ENCODE measurements at places on chromosomes 5 and 9.

DNA sequence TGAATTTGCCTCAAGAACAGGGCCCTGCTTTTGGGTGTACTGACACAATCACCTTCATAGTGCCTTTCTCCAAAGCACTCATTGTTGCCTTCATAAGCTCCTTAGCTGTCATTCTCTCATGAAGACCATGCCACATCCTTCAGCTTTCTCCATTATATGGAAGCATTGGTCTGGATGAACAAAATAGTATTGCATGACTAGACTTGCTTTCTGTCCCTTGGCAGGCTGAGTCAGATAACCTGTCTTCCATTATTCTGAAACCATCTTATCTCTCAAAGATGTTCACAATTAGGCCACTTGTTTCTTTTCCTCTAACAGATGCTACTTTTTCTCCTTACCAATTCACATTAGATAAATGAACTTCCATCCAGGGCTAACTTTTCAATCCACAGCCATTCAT lies 297.9 kb downstream of the IRX1 start:
- DNase-seq: no peak

DNA sequence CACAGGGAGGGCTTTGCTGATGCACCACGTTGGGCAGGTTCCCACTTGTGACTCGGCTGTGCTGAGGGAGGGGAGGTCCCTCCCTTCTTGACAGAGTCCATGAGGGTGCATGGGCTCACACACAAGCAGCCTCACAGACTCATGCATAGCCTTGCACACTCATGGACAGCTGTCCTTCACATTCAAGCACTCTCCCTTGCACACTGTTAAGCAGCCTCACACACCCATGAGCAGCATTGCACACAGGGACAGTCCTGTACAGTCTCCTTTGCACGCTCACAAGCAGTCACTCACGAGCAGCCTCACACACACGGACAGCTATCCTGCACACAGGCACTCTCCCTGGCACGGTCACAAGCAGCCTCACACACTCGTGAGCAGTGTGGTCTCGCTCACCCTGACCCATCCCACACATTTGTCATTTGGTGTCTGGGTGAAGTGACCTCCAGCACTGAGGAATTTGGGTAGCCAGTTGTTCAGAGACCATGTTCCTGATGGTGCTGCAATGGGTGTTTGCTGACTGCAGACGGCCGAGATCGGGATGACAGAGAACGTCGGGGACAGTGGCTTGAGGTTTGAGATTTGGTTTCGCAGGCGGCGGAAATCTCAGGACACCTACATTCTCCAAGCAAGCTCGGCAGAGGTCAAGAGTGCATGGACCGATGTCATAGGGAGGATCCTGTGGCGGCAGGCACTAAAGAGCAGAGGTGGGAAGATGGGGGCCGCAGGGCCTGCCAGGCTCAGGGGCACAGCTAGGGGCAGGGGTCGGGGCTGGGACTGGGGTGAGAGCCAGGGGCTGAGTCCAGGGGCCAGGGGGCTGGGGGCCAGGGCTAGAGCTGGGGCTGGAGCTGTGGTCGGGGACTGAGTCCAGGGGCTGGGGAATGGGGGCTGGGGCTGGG lies 17.7 kb upstream of the LRRC14B start:
- DNase-seq: no peak

- DNase-seq: peak; percentile 4
These were observed at the start of gene FGF18 for GRCh38 chr5:171418982-171419687. Gene FGF18 (plus strand): TSS chr5:171419647. CDS start chr5:171420200, 553 bp downstream.

GRCh38 chr5:65244031-65244430 lies 237.7 kb downstream of the ADAMTS6 start:
- DNase-seq: no peak

GRCh38 chr9:109856785-109857184 lies 76.8 kb downstream of the PALM2AKAP2 start:
- DNase-seq: no peak

- DNase-seq: no peak
These were observed 18.0 kb downstream of the SUSD1 start for GRCh38 chr9:112157087-112157486.

DNA sequence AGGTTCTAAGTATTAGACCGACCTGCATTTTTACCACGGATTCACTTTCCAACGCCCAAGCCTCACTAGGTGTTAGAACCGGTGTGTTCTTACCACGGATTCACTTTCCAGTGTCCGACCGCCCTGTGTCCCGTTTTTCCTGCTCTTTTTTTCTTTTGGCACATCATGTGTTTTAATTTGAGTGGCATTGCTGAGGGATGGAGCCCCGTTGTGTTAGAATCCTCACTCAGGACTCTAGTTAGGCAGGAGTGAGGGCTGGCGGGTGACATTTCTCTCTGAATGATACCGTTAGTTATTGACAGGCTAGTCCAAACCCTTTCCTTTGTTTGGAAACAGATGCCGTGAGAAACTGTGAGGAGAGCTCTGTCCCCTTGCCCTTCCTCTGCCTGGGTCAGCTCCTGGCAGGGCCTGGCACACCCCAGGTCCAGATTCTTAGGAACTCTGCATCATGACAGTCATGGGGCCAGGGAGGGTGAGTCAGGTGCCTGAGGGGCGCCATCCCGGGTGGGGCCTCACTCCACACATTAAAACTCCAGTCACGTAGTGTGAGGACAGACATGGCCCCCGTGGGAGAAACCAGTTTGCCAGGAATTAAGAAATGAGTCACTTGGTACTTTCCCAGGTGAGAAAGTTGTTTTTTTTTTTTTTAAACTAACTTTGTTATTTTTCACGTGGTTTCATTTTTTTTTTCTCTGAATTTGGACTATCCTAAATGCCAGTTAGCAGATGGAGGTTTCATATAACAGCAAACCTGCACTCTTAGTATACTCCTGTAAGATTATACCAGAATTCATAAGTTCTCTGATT lies 15.8 kb downstream of the EXOC3 start:
- no peak for DNase-seq

DNA sequence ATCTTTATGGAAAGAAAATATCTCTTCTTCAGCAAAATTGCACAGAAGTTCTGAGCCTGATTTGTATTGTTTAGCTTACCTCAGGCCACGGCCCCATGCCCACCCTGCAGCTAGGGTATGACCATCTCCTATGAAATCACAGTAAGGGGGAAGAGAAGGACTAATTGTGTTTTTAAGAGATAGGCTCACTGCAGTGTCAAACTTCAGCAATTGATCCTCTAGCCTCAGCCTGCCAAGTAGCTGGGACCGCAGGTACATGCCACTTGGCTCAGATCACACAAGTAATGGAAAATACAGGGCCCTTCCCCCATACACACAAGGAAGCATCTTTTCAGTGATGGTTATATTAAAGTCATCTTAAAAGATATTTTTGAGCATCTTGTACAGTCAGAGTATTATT lies 60.0 kb downstream of the DMAC1 start:
- no peak for DNase-seq

DNA sequence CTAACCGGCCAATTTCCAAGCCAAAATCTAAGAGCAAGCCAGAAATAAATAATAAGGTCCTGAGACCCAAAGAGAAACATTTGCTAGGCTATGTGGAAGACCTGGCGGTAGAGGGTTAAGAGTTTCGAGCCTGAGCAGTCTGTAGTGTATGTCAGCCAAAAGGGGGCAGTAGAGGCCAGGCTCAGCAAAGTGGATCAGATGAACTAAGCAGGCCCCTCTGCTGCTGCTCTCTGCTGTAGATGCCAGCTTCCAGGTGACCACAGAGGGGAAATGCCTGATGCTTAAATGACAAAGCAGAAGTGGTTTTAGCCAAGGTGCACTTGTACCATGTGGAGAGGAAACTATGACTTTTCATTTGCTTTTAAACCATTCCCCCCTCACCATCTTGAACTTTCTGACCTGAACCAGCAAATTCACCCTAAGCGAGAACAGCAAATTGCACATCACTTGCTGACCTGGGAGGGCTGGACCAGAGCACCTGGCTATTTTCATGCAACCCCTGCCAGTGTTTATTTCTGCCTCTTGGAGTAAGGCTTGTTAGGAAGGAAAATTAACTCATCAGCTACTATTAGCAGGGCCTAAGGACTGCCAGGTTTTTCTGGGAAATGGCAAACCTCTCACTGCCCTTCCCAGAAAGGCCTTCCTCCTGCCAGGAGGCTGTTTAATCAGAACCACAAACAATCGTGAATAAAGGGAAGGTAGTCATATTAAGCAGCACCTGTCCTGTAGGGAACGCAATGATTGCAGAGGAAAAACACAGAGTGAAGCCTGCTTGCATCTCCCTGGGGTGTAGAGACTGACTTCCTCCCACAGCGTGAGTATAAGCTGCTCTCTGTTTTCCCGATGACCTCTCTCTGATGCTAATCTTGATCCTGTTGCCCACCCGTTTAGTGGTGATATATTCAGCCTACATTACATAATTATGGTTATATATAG lies 818.2 kb downstream of the TLR4 start:
- DNase-seq: peak; percentile 1

GRCh38 chr9:13557746-13558145 lies 278.3 kb upstream of the MPDZ start:
- no peak for DNase-seq

- peak; percentile 64 for DNase-seq
These were observed 31.3 kb downstream of the IRF1 start for GRCh38 chr5:132459031-132459982.

DNA sequence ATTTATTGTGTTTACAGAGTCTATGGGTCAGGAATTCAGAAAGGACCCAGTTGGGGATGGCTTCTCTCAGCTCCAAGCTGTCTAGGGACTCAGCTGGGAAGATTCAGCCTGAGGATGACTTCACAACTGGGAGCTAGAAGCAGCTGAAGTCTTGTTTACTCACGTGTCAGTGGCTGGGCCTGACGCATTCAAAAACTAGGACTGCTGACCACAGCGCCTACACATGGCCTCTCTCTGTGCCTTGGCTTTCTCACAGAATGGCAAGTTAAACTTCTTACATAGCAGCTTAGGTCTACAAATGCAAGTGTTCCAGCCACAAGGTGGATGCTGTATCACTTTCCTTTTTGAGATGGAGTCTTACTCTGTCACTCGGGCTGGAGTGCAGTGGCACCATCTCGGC lies 16.3 kb upstream of the PPP2CA start:
- no peak for DNase-seq

DNA sequence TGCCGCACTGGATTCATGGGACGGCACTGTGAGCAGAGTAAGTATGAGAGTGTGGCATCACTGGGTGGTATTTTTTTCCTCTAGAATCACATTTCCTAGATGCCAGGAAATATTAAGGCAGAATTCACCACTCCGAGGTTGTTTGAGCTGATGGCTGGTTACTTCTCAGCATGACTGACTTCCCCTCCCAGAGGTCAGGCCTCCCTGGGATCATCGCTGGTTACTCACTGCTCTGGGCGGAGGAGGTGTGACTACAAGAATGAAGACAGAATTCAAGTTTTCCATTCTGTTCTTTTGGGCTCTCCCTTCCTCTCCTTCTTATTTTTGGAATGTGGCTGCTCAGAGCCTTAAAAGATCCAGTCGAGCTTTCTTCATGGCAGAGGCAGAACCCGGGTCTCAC lies 76.6 kb upstream of the PRRC1 start:
- no peak for DNase-seq

- DNase-seq: peak; percentile 91
These were observed at the start of gene B4GALT1 for GRCh38 chr9:33167084-33167971. Gene B4GALT1 (minus strand): TSS chr9:33167336. CDS start chr9:33167169, 167 bp downstream.

DNA sequence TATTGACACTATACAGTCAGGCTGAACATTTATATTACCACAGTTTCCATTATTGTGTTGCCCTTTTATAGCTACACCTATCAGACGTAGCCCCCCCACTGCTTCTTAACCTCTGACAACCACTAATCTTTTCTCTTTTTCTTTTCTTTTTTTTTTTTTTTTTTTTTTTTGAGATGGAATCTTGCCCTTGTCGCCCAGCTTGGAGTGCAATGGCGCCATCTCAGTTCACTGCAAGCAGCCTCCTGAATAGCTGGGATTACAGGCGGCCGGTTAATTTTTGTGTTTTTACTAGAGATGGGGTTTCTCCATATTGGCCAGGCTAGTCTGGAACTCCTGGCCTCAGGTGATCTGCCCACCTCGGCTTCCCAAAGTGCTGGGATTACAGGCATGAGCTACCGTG lies 75.4 kb downstream of the UHRF2 start:
- no peak for DNase-seq

All from fibroblast of skin of left biceps (primary cell).